ENCODE measurements at places on chromosomes 3 and 15.
A peak's percentile ranks its signal among the peaks of the same experiment; 100 is the strongest.

- no peak for DNase-seq
Observed at GRCh38 chr3:53252096-53252946, 3.5 kb downstream of the TKT start.

GRCh38 chr3:113736548-113737089 is 9.4 kb downstream of the NAA50 start:
- DNase-seq = peak; percentile 19

DNA sequence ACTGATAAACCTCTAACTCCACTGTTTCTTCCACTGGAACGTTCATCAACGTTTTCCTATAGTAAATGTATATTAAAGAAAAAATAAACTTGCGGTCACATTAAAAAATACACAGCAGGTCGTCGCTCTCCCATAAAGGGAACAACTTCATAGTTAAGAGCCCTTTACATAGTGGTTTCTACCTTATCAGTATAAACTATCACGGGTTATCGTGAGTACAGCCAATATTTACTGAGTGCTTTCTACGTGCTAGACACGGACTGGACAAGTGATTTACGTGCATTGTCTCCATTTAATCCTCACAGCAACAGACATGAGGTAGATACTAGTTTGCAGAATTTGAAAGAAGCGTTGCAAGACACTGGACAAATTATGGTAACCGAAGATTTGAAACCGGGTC is 964 bp upstream of the TASOR start:
- DNase-seq = no peak

GRCh38 chr3:165635791-165636683 is 201.2 kb downstream of the BCHE start:
- no peak for DNase-seq

DNA sequence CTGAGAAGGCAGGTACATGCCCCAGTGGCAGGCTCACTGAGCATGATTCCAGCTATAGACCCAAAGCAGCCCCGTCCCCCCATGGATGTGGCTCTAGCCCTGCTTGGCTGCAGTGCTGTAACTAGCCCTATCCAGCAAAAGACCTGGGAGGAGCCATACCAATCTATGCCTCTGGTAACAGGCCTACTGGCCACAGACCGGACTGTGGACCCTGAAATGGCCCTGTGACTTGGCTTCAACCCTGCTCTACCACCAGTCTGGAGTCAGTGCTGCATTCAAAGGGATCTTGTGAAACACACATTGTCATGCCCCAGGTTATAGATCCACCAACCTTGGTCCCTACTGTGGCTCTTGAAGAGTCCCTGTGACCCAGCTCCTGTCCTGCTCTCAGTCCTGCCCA is 46.7 kb downstream of the OXSM start:
- DNase-seq = no peak

GRCh38 chr3:13073326-13074005 is at the start of gene IQSEC1:
Gene IQSEC1, minus strand, starts transcription at chr3:13073429. Its CDS starts 415 bp downstream, at chr3:13073014.
- peak; percentile 66 for DNase-seq

DNA sequence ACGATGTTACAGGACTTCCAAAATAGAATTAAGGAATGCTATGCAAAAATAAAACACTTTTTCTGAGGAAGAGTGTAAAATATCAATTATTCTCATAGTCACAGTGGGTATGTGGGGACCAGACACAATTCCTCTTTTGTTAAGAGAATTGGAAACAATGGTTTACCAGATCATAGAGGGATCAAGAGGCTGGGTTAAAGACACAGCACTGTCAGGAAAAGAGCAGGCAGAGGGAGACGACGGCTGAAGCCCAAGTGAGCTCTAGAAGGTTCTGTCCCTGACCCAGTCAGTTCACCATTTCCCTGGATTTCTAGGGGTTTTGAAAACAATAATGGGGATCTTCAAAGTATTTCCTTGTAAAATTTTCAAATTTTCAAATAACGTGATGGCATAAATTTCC is 54.0 kb upstream of the POLR2M start:
- DNase-seq = no peak

DNA sequence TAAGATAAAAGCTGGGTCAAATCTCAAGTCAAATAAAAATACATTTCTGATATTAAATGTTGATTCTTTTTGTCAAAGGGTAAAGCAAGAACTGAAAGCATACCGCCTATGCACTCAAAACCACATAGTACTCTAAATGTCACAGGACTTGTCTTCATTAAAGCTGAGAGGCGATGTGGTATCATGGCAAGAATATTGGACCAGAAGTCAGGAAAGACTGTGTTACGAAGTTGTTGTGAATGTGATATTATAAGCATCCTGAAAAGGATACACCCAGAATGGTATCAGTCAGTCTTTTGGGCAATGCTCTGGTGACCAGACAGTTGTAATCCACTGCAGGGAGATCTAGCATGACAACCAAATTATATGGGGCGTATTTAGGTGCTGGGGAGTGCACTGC is 33.8 kb downstream of the TIGIT start:
- DNase-seq = no peak

- no peak for DNase-seq
Observed at GRCh38 chr15:60822403-60822802, 343.5 kb upstream of the ICE2 start.

- no peak for DNase-seq
Observed at GRCh38 chr15:31153531-31153930, 52.0 kb upstream of the TRPM1 start.

- no peak for DNase-seq
Observed at GRCh38 chr15:66394915-66395314, 8.2 kb downstream of the MAP2K1 start.

Measured in right kidney (tissue), 9 donors.